C1 segment of cervical spinal cord (tissue), 14 donors: ENCODE measurements at places on chromosomes 16 and 17.
A peak's percentile ranks its signal among the peaks of the same experiment; 100 is the strongest.

GRCh38 chr17:4796552-4796920 is 572 bp downstream of the PSMB6 start:
- DNase-seq: no peak

GRCh38 chr17:48894886-48895285 is 2.3 kb downstream of the ATP5MC1 start:
- no peak for DNase-seq

DNA sequence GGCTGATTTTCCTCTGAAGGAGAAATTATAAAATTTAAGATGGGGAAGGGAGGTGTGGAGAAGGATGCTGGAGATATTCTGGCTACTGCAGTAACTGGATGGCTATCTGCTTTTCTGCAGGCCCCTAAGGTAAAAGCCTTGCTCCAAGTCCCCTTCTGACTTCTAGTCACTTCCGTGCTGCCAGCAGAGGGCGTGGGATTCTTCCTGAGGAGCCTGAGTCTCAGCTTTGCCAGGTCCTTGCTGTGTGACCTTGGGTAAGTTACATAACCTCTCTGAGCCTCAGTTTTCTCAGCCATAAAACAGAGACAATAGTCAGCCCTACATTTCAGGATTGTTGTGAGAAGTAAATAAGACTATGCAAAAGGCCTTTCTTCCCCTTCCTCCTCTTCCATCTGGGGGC is 24.3 kb upstream of the TMEM220 start:
- DNase-seq: no peak

DNA sequence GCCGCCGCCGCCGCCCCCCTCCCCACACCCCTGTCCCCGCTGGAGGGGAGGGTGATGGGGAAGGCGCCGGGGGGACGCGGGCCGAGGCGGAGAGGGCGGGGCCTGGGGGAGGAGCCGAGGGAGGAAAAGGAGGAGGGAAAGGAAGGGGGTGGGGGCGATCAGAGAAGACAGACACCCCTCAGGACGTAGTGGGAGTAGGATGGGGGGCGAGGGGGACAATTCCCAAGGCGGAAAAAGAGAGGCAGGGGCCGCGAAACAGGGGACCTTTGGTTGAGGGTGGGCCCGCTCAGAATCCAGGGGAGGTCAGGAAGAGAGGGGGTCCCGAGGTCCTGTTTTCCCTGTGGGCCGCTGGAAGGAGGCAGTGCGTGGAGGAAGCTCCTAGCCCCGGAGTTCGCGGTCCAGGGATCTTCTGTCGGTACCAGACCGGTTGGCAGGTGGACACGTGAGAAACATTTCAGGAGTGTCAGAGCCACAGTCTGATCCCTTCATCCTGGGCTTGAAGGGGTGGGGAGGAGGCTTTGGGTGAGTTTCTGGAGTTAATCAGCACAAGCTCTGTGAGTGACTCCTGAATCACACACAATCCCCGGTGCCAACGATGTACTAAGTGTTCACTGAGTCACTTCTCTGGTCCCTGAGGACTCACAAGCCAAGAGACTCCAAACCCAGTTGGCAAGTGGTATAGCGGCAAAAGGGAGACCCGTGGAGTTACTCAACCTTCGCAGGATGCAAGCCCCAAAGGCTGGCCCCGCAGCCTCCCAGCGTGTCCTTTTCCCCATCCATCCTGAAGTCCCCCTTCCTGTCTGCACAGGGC is at the start of gene XYLT1:
TSS of gene XYLT1 (minus strand) at position 53 of the 811 bp plus-strand sequence. CDS start 164 bp downstream, outside the sequence.
- no peak for DNase-seq

DNA sequence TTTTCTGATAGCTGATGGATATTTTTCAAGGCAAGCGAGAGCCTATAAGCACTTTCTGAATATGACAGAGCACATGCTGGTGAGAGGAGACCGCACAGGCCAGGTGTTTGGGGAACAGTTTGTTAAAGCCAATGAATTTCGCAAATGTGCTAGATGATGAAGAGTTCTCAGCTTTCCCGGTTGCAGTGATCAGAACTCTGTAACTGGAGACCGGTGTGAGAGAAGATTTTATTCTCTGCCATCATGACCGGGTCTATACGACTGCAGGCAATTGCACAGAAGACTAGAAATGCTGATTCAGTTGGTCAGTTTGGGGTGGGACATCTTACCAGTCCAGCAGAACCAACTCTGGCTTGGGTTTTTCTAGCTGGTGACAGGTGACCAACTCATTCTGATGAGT is 25.4 kb downstream of the SMTNL2 start:
- no peak for DNase-seq

DNA sequence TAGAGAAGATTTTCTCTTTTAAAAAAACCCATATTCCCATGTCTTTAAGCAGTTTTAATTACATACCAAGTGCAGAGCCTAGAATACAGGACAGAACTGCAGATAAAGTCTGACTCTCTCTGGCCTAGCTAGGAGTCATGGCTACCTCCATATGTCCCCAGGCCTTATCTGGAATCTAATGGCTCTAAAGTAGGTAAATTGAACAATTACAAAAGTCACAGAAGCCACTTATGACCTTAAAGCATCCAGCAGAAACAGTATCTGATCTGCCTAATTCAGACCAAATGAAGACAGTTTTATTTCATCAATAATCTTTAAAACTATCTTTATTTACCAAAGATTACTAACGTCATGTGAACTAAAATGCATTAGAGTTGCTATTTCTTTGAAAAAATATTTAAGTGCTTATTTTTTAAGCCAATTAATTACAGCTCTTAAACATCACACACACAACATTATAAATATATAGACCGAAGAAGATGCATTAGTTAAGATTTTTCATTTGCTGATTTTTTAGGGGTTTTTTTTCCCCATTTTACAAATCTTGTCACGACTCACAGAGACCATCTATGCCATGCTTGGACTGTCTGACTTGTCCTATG is 28.7 kb downstream of the PMM2 start:
- no peak for DNase-seq

- no peak for DNase-seq
These were observed 5.3 kb downstream of the SRCIN1 start for GRCh38 chr17:38600416-38600815.

GRCh38 chr16:79612207-79612606 is 11.7 kb upstream of the MAF start:
- DNase-seq: no peak

- DNase-seq: peak; percentile 59
These were observed at the start of gene HSD11B2 for GRCh38 chr16:67430977-67431774. HSD11B2 (plus strand) TSS chr16:67431121; CDS start chr16:67431249, 128 bp downstream.

- no peak for DNase-seq
These were observed 99.8 kb downstream of the PITPNC1 start for GRCh38 chr17:67476787-67477335.

- DNase-seq: no peak
These were observed 1.9 kb downstream of the MED11 start for GRCh38 chr17:4733073-4733531.
